Spinal cord (tissue), 10 donors: ENCODE measurements at places on chromosomes 13 and 19. TPM values are rescaled to one million over a fixed set of nuclear protein-coding genes. Genes with fewer than 3 reads are reported as not detected.
A peak's percentile ranks its signal among the peaks of the same experiment; 100 is the strongest.

Gene ZNF440
- 21.0 TPM for total RNA-seq

Gene EDNRB
- total RNA-seq = 287 TPM

- no peak for DNase-seq
- peak overlapping the region; percentile 61 for H3K27ac ChIP-seq
- no peaks in the 10 kb centered on the region for H3K27me3 ChIP-seq
- peaks cover 47% of the 10 kb centered on the region for H3K4me1 ChIP-seq
- H3K36me3 ChIP-seq = peaks cover 64% of the 10 kb centered on the region
These were observed 4.0 kb downstream of the TPGS1 start for GRCh38 chr19:511101-511851.

- H3K36me3 ChIP-seq = no peaks in the 10 kb centered on the region
- no peak overlapping the region for H3K27ac ChIP-seq
- no peak for DNase-seq
- peaks cover 90% of the 10 kb centered on the region for H3K27me3 ChIP-seq
- H3K4me3 ChIP-seq = peak overlapping the region; percentile 43
These were observed 115.1 kb downstream of the KCNRG start for GRCh38 chr13:50130123-50130946.

- no peaks in the 10 kb centered on the region for H3K4me1 ChIP-seq
- H3K36me3 ChIP-seq = no peaks in the 10 kb centered on the region
- H3K4me3 ChIP-seq = no peak overlapping the region
- H3K27ac ChIP-seq = no peak overlapping the region
- H3K27me3 ChIP-seq = no peaks in the 10 kb centered on the region
These were observed 1327.6 kb downstream of the UQCRFS1 start for GRCh38 chr19:27885359-27885758.

GRCh38 chr13:113933901-113934300 lies 40.0 kb downstream of the C13orf46 start:
- H3K4me1 ChIP-seq = peaks cover 57% of the 10 kb centered on the region
- H3K36me3 ChIP-seq = peaks cover 3% of the 10 kb centered on the region
- no peak overlapping the region for H3K4me3 ChIP-seq
- H3K27ac ChIP-seq = no peak overlapping the region
- no peaks in the 10 kb centered on the region for H3K27me3 ChIP-seq

DNA sequence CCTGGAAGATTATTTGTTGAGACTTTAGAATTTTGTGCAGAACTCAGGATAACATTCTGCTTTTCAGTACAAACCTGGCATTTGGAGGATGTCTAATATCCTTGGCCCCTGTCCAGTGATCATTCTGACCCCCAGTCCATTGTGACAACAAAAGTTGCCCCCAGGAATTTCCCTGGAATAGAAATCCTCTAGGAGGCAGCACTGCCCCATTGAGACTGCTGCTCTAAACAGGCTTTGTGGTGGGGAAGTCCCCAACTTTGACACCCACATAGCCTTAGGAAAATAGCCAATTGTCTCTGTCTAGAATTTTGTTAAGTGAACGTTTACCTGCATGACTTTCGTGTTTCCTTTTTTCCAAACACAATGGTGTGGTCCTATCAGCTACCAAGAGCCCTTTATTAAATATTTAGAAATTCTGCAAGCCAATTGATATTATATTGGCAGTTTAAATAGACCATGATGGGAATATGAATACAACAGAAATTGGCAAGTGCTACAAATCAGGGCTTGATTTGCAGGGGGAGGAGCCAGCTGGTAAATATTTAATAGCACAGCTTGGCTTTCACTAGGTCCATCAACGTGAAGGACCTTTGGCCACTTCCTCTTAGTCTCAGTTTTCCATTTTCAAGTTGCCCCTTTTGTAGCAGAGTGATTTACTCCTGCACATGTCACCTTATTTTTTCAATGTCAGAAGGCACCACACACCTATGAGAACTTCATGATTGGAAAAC lies 451.7 kb downstream of the EFNB2 start:
- no peak overlapping the region for H3K27ac ChIP-seq
- H3K4me1 ChIP-seq = no peaks in the 10 kb centered on the region
- H3K27me3 ChIP-seq = no peaks in the 10 kb centered on the region
- DNase-seq = no peak

GRCh38 chr19:42241279-42241678 lies 1.1 kb downstream of the GSK3A start:
- H3K36me3 ChIP-seq = peaks cover 35% of the 10 kb centered on the region
- no peaks in the 10 kb centered on the region for H3K27me3 ChIP-seq
- no peak for DNase-seq
- peak overlapping the region; percentile 61 for H3K4me3 ChIP-seq

- no peaks in the 10 kb centered on the region for H3K27me3 ChIP-seq
- no peak overlapping the region for H3K27ac ChIP-seq
- no peaks in the 10 kb centered on the region for H3K4me1 ChIP-seq
- no peak for DNase-seq
These were observed 26.9 kb downstream of the SIN3B start for GRCh38 chr19:16856091-16856490.
